Hair follicle dermal papilla cell (primary cell): ENCODE measurements at places on chromosomes 4 and X. TPM values are rescaled to one million over a fixed set of nuclear protein-coding genes. Genes with fewer than 3 reads are reported as not detected.

Gene AFF2
- total RNA-seq = 0.97 and 2.4 TPM in 2 replicates

Gene GPRASP1
- 3.4 and 4.4 TPM in 2 replicates for total RNA-seq

Gene OCRL
- total RNA-seq = 16.9 and 18.3 TPM in 2 replicates

Gene GPRIN3
- 0.12 and 0.49 TPM in 2 replicates for total RNA-seq

Gene SHISA3
- not detected in 2 replicates for total RNA-seq
